ENCODE measurements at places on chromosomes 5 and 9.

- DNase-seq: no peak
These were observed 282.6 kb upstream of the PTGER4 start for GRCh38 chr5:40397091-40397490.

DNA sequence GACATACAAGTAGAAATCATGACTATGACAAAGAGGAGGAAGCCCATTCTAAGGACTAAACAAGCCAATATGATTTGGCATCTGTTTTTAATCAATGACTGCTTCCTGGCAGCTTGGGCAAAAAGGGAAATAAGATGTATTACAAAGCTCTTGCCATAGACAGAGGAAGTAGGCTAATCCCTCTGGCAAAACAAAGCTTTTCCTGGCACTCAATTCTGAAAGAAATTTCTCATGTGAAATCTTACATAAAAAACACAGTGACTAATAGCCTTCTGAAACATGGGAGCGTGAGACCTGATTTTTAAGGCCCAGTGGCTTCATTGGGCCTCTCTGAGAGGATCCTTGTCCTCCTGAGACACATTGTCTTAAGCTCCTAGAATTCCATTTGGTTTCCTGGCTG, 93.6 kb downstream of the COL23A1 start:
- DNase-seq: peak; percentile 10

GRCh38 chr9:133906932-133907910, 84.9 kb downstream of the VAV2 start:
- DNase-seq: no peak

- DNase-seq: no peak
These were observed 16.3 kb downstream of the IL5 start for GRCh38 chr5:132526974-132527564.

DNA sequence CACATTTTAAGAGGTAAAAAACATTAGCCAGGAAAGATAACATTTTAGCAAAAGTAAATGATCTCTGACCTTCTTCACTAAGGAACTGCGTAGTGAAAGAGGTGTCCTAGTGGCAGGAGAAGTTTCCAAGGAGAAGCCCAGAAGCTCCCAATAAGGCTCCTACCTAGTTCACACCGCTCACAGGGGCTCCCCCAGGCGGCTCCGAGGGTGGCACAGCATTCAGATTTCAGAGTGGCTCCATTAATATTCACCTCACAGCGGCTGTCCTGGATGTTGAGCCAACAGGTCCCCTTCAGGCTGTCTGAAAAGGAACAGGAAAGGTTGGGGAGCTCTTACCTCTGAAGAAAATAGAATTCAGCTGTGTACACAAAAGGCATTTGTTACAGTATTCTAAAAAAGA, 187.3 kb downstream of the FBN2 start:
- no peak for DNase-seq

GRCh38 chr5:172424111-172424490, 30.2 kb downstream of the SH3PXD2B start:
- no peak for DNase-seq

GRCh38 chr9:91900797-91901177, 49.2 kb downstream of the ROR2 start:
- DNase-seq: no peak

GRCh38 chr5:33753704-33754103, 138.1 kb downstream of the ADAMTS12 start:
- no peak for DNase-seq

- no peak for DNase-seq
These were observed 753 bp upstream of the NR5A1 start for GRCh38 chr9:124507880-124508423.

DNA sequence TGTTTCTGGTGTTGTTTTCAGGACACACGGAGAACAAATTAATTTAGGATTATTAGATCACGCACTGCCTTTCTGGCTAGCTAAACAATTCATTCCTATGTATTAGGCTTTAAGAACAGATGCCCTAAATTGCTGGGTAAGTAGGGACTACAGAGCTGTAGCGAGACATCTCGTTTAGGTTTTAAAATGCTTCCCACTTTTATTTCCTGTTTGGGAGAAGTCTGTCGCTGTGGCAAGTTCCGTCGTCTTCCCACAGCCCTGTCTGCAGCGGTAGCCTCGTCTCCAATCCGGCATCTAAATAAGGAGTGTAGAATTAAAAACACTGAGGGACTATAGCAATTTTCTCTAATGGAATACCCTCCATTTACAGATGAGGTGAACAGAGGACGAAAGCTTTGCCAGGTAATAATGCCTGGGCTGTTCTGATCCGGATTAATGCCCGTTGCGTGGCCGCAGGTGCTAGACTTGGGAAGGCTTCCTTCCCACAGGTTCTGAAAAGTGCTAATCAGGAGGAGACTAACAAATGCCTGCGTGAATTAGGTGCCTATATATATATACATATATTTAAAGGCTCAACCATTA, 1.3 kb upstream of the TRIM36 start:
- DNase-seq: no peak

DNA sequence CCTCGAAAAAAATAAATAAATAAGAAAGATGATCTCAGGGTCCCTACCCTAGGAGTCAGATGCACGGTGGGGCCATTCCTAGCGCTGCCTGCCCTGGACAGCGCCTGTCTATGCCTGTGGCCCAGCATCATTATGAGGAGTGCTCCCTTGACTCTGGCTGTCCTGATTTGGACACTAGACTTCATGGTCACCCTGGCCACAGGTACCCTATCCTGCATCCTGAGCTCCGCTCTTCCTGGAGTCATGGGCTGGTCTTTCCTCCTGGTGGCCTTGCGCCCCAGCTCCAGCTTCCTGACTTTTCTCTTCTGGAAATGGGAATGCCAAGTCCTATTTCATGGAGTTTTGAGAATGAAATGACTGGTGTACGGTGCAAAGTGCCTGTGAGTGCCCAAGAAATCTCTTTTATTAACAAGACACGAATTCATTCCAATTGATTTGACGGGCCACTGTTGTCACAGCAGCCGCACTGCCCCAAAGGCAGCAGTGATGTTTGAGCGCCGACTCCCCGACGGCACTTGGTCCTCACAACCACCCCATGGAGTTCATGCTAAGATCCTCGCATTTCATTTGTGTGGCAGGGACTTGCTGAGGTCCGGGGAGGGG, 564 bp upstream of the AIF1L start:
- DNase-seq: no peak

GRCh38 chr9:1653282-1653681, 361.9 kb upstream of the SMARCA2 start:
- no peak for DNase-seq
